ENCODE measurements at places on chromosomes 3 and 15.
A peak's percentile ranks its signal among the peaks of the same experiment; 100 is the strongest.

DNA sequence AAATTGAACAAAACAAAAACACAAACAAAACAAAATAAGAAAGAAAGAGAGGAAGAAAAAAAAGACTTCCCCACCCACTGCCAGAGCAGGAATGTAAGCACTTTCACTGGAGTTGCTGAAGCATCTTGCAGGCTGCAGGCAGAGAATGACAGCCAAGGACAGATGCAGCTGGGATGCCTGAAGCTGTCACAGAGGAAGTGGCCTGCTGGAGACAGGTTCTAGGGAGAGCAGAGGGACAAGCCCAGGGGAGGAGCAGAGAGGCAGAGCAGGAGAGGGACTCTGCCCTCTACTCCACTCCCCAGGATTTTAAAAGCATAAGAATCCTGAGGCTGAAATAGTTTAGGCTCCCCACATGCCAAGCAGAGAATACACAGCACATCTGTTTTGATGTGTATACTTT is 326.2 kb downstream of the TUSC7 start:
- DNase-seq, result peak; percentile 6

DNA sequence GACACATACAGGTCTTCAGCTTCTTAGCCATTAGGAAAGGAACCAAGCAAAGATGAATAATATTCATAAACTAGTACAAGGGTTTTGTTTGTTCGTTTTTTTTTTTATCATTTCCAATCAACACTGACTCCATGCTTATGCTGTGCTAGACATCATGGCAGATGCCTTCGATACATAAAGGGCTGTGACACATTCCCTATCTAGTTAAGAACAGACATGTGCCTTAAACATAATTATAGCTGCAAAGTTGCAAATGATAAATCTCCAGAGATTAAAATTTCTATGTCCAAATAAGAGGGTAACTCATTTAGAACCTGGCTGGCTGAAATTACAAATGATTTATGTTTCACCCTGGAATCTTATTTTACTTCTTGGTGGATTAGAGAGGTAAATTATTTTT is 386.4 kb downstream of the LSAMP start:
- DNase-seq, result no peak

DNA sequence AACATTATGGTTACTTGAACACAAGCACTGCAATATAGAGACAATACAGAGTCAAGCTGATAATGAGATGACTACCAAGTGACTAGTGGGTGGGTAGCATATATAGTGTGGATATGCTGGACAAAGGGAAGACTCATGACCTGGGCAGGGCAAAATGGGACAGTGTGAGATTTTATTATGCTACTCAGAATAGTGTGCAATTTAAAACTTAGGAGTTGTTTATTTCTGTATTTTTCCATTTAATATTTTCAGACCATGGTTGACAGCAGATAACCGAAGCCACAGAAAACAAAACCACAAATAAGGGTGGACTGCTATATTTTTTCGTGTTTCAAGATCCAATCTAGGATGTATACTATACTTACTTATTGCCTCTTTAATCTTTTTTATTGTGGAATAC is 19.6 kb downstream of the GALK2 start:
- DNase-seq, result no peak

GRCh38 chr3:16538507-16538906 is 25.0 kb upstream of the RFTN1 start:
- no peak for DNase-seq

DNA sequence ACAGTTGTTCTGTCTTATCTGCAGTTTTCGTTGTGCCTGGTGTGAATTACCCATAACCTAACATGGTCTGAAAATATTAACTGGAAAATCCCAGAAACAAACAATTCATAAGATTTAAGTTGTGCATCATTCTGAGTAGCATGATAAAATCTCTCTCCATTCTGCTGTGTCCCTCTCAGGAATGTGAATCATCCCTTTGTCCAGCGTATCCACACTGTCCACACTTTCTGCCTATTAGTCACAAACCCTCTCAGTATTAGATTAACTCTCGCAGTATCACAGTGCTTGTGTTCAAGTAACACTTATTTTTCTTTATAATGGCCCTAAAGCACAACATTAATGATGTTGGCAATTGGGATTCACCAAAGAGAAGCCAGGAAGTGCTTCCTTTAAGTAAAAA is 203.2 kb downstream of the CGGBP1 start:
- peak; percentile 4 for DNase-seq

- DNase-seq, result peak; percentile 11
These were observed 9.2 kb upstream of the CBLB start for GRCh38 chr3:105878061-105878460.

GRCh38 chr15:51736751-51737521 is 519 bp downstream of the LYSMD2 start:
- peak; percentile 45 for DNase-seq

- no peak for DNase-seq
These were observed 39.1 kb downstream of the SCAPER start for GRCh38 chr15:76866008-76866407.

GRCh38 chr15:78061963-78062427 is 15.5 kb downstream of the TBC1D2B start:
- DNase-seq, result peak; percentile 67

DNA sequence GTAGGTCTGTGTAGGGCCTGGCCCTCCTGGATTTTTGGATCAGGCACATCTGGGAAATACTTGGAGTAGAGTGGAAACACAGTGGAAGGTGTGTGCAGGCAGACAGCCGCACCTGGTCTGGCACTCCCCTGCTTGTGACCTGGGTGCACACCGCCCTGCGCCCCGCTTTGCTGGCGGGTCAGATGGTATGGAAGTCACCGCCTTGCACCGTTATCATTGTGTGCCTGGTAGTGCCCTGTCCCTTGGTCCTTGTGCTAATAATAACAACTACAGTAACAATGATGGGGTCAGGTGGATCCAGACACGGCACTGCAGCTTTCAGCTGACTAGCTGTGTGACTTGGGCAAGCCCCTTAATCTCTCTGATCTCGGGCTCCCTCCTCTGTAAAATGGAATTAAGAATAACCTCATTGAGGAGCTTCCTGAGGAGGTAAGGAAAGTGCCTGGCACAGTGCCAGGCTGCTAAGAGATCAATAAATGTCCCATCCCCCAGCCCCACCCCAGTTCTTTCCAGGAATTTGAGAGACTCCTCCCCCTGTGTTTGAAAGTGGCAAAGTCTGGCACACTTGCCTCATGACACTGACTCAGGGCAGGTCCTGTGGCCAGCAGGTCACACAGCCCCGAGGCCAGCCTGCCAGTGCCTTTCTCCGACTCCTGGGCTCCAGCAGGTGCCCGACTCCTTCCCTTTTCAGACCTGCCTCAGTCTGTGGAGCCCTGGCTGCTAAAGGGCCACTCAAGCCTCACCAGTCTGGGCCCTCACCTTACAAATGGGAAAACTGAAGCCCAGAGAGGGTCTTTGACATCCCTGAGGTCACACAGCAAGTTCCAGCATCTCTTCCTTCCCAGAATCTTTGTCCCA is 9.8 kb downstream of the ISG20 start:
- no peak for DNase-seq

DNA sequence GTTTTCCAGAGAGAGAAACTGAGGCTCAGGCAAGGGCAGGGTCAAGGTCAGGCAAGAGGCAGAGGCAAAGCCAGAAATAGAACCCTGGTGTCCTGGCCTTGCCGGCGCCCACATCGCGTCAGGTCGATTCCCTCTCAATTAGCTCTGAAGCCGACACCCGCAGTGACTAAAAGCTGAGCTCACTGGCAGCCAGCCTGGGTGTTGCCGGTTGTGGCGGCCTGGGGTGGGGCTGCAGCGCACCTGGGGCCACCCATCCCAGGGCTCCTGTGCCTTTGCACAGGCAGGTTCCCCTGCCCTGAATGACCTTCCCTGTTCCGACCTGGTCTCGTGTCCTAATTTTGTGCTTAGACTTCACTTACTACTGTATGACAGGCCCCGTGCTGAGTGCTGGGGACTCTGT is 6.2 kb downstream of the SEMA3F start:
- no peak for DNase-seq

DNA sequence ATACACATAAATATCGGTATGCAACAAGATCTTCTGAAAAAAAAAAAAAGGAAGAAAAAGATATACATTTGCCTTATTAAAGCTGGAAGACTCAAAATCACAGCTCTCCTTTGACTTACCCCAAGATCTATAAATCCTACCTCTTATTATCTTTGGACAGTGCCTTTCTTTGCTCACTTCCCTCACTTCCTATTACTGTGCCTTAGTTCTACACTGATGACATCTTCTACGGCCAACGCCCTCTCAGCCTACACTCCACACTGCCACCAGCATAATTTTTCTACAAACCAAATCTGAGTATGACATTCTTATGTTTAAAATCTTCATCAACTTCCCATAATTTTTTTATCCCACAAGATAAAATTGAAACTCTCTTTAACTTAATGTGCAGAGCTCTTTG is 137.1 kb downstream of the VPS13C start:
- DNase-seq, result no peak

GRCh38 chr15:82536409-82537350 is 3.6 kb downstream of the RPS17 start:
- DNase-seq, result no peak

- no peak for DNase-seq
These were observed 27.2 kb downstream of the AQR start for GRCh38 chr15:34942363-34942762.

GRCh38 chr3:133540896-133541674 is 32.4 kb upstream of the CDV3 start:
- peak; percentile 97 for DNase-seq

GRCh38 chr3:187742351-187743171 is 2.7 kb downstream of the BCL6 start:
- DNase-seq, result peak; percentile 78

GRCh38 chr15:68614286-68615035 is 35.7 kb downstream of the CORO2B start:
- DNase-seq, result no peak

DNA sequence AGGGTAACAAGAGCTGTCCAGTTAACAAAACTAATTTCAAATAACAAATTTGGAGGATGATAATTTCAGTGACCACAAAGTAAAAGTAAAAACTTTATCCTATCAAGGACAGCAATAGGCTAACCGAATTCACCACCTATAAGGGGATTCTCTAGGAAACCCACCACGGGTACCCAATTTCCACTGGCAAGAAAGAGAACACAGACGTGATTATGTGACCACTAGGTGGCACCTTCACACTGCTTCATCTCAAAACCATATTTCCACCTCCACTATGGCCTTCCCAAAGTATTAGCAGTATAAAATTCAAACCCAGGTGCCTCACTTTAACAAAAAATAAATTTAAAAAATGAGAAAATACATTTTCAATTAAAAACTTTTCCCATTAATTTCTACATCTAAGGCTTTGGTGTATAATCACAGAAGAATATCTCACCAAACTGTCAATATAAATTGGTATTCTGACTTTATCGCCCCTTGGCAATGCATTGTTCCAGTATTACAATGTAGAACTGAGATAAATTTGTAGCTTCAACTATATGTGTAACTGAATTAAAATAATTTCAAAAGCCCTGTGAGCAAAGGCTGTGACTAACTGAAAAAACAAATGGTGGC is 96.5 kb downstream of the FSIP1 start:
- peak; percentile 59 for DNase-seq

- no peak for DNase-seq
These were observed 67.6 kb downstream of the HES1 start for GRCh38 chr3:194203482-194204041.

DNA sequence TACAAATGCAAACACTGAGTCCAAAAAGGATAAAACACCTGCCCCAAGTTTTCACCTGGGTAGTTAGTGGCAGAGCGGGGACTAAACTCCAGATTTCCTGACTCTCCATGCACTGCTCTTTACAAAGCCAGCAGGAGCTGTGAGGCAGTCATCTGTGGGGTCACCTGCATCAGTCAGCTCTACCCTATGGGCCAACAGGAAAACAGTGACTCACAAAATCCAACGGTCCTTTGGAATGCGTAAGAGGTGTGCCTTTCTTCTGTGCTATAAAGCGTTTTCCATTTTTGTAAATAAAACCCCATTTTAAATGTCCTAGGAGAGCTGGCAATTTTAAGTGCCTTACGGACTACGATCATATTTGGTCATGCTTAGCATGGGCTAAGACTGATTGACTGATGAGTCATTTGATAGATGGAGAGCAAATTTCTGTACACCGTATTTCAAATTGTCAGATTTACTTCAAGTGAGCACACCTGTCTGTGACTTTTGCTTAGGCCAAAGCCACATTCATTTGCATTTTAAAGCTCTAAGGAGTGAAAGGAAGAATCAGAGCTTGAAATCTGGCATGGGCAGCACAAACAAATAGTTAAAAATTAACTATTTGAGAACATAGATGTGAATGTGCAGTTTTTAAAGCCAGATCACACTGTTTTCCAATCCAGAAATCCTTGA is 4.4 kb upstream of the COL8A1 start:
- peak; percentile 91 for DNase-seq

- no peak for DNase-seq
These were observed 11.0 kb upstream of the DPH6 start for GRCh38 chr15:35557012-35557411.

DNA sequence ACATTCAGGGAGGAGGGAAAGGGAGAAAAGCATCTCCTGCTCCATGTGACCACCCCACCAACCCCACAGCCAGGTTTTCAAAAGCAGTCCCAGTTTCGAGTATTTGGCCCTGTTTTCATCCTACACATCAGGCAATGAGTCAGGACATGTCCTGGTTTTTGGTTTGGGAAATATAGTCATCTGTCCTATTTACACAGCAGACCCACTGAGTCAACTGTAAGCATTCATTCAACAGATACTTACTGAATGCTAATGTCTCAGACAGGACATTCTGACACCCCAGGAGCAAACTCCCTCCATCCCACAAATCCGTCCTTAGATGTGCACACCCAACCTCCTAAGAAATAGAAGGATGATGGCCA is 32.9 kb downstream of the IGDCC3 start:
- no peak for DNase-seq

DNA sequence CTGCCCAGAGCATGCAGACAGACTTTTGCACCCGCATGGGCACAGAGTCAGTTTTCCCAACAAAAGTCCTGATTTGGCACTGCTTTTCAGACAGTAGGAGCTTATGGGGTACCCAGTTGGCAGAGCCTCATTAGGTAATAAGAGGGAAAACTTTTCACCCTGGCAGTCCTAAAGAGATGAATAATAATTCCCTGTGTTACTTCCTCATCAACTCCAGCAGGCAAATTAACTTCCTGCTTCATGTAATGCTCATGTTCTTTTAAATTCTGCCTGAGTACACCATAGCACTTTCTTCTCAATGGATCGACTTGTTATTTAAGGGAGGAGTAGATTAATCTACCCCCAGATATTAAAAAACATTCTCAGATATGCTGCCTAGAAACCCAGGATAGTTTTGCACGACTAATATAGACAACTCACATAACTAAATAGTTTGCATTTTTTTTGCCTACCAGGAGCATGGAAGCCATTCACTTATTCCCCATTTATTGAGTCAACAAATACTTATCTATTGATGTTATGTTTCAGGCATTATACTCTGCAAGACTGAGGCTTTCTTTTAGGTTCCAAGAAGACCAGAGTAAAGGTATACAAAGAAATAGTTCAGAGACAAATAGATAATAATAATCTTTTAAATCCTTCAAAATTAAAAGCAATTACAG is 214.5 kb downstream of the KCNMB2 start:
- no peak for DNase-seq

DNA sequence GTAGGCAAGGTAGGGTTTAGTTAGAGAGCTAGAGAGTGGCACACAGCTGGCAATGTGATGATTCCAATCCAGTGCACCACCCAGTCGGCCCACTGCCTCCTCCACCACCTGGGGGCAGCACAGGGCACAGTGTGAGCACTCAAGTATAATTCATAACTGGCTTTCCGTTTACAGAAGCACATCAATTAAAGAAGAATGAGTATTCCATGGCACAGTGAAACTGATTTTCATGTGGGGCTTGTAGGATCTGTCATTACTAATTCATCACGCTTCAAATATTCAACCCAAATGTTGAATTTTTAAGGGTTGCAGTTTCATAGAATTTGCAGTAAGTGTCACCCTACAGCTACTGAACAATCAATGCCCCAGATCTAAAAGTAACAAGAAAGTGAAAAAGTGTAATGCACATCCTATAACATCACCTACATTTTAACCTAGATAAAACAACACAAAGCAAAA is 149.9 kb downstream of the IGSF11 start:
- DNase-seq, result peak; percentile 51

Data from M059J (cell line).